GM20000 (cell line): ENCODE measurements at places on chromosomes 4 and X.

DNA sequence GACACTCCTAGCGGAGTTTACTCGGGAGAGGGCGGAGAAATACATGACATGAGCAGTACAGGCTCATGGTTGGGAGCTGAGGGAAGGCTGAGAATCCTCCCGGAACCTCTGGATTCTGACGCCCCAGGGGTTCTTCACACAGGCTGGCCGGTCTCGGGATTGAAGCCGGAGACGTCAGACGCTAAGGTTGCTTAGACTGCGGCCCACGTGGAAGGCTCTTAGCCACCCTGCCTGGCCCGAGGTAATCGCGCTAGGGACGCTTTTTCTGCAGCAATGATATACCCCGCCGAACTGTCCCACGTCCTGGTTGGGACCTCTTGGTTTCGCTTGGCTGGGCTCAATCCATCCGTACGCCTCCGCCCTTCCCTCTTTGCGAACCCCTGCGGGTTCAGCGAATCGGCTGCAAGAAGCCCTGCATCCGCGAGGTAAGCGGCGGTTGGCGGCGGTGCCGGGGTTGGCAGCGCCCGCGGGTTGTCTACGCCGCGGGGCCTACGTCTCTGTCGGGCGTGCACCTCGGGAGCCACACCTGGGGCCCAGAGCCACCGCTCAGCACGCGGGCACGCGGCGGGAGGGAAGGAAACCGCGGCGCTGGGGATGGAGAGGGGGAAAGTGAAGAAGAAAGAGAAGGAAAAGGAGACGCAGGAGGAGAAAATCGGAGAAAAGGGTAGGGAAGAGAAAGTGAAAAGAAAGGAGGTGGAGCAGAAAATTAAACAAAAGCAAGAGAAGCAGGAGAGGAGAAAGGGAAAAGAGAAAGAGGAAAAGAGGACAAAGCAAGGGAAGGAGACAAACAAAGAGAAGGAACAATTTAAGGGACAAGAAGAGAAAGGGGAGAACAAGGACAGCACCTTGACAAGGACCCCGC is at the start of gene ARL9:
Gene ARL9 (plus strand): TSS at position 523 of the 862 bp plus-strand sequence. CDS start 72 bp downstream, at position 595.
- peak; percentile 52 for DNase-seq

DNA sequence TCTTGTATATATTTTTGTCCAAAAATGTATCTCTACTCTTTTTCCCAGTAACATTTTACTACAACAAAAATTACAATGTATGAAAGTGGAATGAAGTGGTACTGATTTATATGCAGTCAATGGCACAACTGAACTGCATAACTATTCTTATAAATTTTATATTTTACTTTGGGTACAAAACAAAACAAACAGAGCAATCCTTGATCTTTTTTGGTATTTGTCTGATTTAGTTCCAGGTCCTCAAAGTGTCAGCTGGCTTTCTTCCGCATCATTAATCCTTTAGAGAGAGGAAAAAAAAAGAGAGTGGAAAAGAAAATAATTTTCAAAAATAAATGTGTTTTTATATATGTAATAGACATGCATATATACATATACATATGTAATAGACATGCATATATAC is 252.4 kb upstream of the SLIT2 start:
- no peak for DNase-seq

GRCh38 chrX:71017396-71017939 is 50.7 kb downstream of the SNX12 start:
- DNase-seq, result no peak

GRCh38 chrX:23854945-23855344 is 52.8 kb downstream of the APOO start:
- no peak for DNase-seq

GRCh38 chrX:106931831-106932491 is 11.8 kb downstream of the CLDN2 start:
- DNase-seq, result no peak

DNA sequence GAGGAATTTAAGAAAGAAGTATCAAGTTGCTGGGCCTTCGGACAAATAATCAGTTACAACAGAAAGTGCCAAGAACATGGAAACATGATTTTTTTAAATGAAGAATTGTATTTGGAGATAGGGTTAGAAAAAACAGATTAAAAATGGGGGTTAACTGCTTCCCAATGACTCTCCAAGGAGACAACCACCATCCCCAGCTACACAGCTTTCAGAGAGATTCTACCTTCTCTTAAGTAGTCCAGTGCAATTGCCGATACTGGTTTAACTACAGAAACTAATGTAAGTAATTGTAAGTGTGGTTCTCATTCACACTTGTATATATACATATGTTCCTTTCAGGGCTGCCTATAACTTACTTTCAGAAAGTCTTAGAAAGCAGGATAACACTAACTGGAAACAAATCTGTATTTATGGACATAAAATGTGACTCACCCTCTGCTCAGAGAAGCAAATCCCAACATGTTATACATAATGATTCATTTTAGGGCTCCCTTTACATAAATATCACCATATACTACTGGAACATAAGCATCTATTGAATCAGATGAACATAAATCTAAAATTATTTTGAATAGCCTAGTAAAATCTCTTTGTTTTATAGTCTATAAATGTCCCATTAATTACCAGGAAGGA is 248.9 kb upstream of the UGT8 start:
- DNase-seq, result no peak

GRCh38 chr4:144463896-144464295 is 182.1 kb upstream of the HHIP start:
- DNase-seq, result no peak

GRCh38 chrX:149002320-149002719 is 501.9 kb downstream of the AFF2 start:
- no peak for DNase-seq

DNA sequence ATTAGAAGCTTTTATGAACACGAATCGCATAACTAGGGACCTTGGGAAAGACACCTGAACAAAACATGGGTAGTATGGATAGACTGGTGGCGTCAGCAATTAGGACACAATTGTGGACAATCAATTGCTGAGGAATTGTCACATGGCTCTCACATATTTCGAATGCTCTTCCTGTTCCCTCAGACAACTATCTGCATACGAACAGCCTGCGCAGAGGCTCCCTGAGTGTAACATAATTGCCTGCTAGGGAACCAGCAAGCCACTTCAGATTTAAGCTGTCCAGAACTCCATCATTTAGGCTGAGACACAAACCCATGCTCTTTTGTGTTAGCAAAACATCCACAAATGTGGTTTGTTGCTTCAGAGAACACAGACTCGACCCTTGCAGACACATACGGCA is 160.8 kb downstream of the MGST2 start:
- DNase-seq, result no peak

- no peak for DNase-seq
Observed at GRCh38 chrX:77820091-77820727, 34.2 kb upstream of the ATRX start.

DNA sequence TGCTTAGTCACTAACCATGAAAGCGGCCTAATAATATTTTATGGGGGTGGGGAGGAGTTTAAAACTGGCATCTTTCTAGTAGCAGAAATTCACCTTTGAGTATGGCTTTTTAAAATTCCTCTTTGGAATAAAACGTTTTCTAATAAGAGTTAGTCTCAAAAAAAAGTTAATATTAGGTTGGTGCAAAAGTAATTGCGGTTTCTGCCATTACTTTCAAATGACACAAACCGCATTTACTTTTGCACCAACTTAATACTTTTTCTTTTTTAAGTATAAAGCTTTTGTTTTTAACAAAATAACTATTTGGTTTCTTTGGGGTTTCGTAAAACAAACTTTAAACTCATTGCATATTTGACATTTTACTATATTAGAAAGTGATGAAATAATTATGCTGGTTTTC is 68.4 kb downstream of the FBXO8 start:
- no peak for DNase-seq

DNA sequence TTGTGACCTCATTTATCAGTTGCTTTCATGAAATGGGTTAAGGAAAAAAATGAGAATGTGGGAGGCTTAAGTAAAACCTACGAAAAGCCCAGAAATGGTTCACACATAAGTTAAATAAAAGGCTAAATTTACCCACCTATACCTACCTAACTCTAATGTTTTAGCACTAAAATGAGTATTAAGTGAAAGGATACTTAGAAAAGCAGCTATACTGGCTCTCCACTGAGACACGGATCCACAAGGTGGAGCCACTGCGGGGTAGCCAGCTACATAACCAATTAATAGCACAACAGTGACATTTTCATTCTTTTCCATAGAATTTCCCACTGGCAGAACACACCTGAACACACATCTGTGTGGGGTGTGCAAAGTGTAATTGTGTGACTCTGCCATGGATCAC is 101.9 kb downstream of the MAML3 start:
- peak; percentile 22 for DNase-seq

DNA sequence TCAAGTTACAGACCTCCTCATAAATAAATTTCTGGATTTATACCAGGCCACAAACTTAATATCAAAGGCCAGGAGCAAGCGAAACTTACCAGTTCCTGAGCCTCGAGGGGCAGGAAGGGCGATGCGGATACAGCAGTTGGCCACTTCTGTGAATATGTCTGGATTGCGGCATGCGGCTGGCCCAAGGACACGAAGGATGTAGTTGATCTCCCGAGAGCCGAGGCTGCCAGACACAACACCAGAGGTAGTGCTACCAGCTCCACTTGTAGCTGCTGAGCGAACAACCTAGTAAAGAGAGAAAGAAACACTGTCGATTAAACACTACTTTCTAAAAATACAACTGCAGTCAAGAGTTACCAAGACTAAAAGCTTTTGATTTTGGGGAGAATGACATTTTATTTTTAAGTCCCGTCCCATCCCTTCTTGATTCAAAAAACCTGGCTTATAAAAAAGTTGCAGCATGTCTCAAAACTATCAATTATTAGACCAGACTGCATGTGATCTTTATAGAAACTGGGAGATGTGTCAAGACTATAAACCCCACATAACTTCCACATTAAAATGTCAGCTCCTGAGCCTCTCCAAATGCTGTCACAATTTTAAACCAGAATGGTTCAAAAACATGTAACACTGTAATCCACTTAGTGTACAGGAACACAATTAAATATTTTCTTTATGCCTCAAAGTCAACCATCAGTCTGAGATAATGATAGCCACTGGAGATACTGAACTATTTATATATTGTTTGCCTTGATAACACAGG is 105.6 kb downstream of the HUWE1 start:
- no peak for DNase-seq
